ENCODE measurements at places on chromosomes 7 and 10.

DNA sequence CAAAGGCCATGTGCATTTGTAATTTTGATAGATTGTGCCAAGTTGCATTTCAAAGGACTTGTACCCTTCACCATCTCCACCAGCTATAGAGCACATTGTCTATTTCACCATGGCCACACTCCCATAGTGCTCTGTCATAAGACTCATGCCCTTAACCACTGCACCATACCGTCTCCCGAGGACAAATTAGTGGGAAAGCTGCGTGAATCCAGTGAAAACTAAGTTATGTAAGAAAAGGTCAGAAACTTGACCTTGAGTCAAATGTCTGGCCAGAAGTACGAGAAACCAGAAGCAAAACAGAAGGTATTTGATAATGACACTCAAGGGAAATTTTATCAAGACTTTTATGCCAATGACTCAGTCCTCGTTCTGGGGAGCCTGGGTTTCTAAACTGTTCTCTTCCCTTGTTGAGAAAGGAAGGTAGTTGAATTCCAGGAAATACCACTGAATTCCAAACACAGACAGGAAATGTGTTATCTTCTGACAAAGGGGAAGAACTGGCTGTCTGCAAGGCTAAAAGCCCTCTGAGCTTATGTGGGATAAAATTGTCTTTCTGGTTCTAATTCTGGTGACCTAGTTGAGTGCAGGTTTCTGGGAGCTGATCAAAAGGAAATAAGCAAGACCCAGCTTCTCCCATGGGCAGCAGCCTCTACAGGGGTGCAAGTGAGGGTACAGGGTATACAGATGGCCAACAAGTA lies 49.7 kb downstream of the CDK1 start:
- no peak for DNase-seq

- DNase-seq, result no peak
Observed at GRCh38 chr7:105773030-105773460, 103.4 kb downstream of the ATXN7L1 start.

- DNase-seq, result no peak
Observed at GRCh38 chr7:29748286-29749099, 57.8 kb upstream of the WIPF3 start.

DNA sequence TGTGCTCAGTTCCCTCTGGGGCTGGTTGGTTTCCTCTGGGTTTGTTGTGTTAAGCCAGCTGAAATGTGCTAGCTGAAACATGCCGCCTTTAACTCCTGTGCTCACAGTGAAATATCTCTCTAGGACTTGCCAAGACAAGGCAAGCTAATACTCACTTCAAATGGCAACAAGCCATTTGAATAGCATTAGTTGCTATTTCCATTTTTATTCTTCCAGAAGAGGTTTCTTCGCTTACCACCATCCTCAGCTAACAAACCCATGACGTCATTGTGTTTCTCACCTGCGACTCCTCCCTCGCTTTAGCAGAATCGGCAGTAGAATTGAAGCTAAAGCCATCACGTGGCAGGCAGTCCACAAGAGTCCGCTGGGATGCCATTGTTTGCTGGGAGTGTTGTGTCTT lies 61.3 kb downstream of the ZNF22 start:
- no peak for DNase-seq

GRCh38 chr7:116968631-116969030 lies 15.3 kb downstream of the ST7 start:
- DNase-seq, result no peak

DNA sequence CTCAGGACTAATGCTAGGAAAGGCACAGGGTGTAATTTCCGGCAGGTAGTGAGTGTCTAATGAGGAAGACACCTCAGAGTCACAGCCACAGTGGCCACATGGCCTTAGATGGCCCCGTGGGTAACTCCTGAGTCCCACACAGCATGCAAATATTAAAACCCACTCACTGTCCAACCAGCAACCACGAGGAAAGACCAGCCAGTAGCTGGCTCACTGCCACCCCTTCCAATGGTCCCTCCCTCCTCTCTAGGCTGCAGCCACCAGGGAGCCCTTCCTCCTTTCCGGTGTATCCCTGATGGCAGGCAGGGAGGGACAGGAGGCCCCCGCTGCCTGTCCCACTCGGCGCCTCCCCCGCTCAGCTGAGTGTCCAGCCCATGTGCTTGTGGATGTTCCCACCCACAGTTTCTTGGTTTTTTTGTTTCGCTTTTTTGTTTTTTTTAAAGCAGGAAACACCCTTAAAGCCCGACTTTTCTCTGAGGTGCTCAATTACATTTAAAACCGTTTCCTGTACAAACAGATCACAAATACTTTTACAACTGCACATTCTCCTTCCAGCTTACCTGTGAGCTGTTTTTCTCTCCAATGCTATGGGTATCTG lies 9.2 kb downstream of the BNIP3 start:
- no peak for DNase-seq

GRCh38 chr7:28984631-28985030 lies 26.5 kb upstream of the TRIL start:
- DNase-seq, result no peak

DNA sequence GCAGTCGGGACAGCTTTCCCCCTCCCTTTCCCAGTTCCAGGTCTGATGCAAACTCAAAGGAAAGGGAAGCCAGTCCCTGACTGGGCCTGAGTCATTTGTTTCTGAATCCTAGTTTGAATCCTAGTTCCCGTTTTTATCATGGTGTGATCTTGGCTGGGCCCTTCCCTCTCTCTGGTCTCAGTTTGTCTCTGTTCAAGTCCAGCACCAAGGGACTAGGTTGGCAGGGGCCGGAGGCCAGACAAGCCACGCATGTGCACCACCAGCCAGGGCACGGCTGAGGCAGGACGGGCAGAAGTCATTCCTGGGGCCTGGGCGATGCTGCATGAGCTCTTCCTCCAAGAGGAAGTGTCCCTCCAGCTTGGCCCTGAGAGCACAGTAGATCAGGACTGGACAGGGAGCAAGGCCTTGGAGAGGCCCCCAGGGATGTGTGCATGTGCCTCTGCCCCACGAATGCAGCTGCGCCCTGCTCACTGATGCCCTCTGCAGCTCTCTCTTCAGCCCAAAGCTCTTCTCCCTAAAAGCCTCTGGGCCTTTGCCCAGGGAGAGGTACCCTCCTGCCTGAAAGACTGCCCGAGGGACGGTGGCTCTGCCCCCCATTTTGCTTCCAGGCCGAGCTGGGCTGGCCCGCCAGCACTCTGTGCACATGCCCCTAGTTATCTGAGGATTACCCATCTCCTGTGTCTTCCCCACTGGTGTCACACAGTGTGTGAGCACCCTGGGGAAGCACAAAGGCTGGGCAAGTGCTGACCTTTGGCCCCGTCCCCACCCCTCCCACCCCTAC lies 86.7 kb downstream of the ZMIZ1 start:
- no peak for DNase-seq

- no peak for DNase-seq
Observed at GRCh38 chr7:5431560-5432015, 8.0 kb upstream of the TNRC18 start.

DNA sequence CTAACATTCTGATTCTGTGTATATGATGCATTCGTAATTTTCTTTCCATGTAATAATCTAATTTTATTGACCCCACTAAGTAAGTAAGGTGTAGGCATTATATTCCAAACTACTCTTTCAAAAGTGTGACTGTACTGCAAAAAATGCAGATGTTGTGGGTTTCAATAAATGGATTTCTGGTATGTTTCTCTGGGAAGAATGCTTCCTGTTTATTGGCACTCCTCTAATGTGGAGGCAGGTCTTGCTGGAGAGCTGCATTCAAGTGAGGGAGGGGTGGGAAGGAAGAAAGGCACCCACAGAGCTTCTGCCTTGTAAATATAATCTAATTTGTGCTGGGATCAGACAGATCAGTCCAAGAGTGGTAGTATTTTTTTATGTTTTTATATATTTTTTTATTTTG lies 23.9 kb downstream of the ST7 start:
- DNase-seq, result no peak

GRCh38 chr7:79790656-79791262 lies 337.3 kb upstream of the MAGI2 start:
- DNase-seq, result no peak

DNA sequence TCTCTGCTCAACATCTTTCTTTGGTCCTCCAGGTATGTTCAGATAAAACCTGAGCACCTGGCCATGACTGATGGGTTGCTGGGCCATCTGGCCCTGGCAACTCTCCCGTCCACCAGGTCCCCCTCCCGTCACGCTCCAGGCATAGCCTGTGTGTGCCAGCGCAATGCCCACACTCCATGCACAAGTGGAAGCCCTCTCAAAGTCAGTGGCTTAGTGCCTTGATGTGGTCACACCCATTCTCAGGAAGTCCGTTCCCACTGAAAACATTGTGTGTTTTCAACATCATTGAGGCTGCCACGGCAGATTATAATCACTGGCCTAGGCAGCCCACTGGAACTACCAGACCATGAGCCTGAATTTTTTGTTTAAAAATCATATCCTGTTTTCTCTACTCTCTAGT lies 170.6 kb upstream of the LANCL2 start:
- DNase-seq, result no peak

Data from stimulated activated CD4-positive, alpha-beta T cell treated with anti-CD3 and anti-CD28 coated beads, Interleukin-15, amount 100 ng/mL, for 1 hour (primary cell).